ENCODE measurements at places on chromosomes 1 and 21.
A peak's percentile ranks its signal among the peaks of the same experiment; 100 is the strongest.

DNA sequence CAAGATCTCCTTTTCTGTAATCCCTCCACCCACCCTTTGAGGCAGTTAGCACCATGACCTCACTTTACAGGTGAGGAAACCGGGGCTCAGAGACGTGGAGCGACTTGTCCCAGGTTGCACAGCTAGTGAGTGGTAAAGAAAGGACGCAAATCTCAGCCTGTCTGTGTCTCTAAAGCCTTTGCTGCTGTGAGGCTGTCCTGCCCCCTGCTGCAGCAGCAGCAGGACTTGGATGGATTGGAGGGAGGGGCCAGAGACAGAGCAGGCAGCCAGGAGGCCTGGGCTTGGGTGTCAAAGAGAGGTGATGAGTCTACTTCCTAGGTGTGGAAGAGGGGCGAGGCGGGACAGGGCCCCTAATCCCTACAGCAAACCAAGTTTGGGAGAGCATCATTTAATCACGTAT lies 69.6 kb downstream of the PTPRU start:
- peak; percentile 15 for DNase-seq

- no peak for DNase-seq
Observed at GRCh38 chr1:90494748-90495282, 222.3 kb downstream of the BARHL2 start.

DNA sequence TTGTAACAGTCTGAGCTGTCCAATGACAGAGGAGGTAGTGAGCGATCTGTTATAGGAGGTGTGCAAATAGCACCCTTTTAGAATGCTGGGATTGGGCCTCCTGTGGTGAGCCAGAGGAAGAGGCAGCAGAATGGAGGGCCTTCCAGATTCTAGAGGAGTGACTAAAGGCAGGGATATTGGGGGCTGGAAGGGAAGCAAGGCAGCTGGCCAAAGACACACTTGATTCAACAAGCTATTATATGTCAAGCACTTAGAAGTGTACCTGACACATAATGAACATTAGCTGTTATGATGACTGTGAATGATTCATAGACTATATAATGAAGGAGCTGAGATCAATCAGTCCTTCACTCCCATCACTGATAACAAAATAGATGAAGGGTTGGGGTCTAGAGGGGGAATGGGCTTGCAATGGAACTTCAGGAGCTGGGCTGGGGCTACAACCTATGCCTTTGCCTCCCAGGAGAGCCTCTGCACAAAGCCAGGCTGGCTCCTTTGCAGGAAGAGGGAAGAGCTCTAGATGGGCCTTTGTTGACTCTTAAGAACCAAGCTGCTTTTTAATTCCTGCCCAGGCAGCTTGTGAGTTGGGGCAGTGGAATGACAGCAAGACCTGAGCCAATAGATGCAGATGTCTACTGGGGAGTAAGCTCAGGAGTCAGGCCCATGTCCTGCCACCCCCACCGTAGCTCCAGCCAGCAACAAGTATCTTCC lies 2.3 kb upstream of the MKNK1 start:
- no peak for DNase-seq

GRCh38 chr21:36097427-36098181 lies 27.8 kb downstream of the CBR1 start:
- peak; percentile 13 for DNase-seq

DNA sequence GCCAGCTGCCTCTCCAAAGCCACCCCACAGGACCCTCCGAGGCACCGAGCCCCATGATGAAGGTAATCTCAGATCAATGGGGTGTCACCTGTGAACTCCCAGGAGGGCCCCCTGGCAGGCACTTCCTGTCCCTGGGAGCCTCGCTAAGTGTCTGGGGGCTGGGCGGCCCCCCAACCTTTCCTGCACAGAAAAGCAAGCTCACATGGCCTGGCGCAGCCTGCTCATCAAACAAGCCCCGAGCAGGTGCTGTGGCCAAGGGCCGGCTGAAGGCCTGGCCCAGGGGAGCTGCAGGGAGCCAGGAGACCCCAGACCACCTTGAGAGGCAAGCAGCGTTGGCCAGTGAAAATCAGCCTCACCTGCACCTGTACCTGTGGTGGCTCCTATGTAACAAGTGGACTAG lies 2.9 kb downstream of the RIPK4 start:
- no peak for DNase-seq

DNA sequence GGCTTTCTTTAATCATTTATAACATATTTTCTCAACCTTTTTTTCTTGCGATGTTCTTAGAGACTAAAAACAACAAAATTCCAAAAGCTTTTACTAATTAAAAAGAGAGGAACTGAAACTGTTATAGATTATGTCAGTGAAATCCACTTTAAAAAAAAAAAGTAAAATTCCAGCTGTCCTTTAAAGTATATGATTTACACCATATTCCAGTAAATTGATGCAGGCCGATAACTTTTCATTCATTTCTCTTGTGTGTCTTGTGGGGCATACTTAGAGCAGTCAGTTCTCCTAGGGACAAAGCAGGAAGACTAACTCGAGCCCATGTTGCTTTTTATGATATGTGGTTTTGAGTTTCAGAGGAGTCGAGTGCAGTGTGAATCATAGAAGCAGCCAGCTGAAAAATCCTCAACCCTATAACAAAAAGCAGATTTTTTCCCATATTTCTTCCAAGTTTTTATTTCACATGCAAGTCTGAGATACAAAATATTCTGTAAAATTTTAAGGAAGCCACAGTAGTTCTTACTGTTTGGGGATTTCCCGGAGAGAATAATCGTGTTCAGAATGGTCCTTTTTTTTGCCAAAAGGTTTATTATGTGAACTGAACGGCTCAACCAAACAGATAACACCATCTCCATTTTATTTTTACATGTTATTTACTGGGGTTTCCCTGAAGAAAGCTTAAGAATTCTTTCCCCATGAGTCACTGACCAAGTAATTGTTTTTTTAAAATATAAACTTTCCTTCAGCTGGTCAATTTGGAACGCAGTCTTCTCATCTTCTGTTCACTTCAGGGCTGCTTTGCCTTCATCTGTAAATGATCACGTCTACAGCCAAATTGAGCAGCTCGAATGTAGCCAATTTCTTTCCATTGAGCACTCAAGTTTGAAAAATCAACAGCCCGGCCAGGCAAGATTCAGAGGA lies 77.0 kb upstream of the C1orf105 start:
- peak; percentile 87 for DNase-seq

DNA sequence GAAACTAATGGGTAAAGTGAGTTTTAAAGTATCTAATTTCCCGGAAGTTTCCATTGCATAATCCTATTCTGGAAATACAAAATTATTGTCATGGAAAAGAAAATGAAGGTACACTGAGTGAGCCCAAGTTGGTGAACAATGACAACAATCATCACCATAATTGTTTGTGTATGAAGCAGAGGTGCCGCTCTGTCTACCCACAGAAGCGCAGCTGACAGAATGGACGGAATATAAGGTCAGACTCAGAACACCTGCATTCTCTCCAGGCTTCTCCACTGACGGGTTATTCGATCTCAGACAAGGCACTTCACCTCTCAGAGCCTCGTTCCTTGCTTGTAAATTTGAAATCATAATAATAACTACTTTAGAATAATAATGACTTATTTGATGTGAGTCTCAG lies 99.1 kb upstream of the NGF start:
- DNase-seq = no peak

GRCh38 chr1:171107262-171107940 lies 16.7 kb downstream of the FMO3 start:
- DNase-seq = no peak

GRCh38 chr1:179351281-179351680 lies 14.5 kb upstream of the AXDND1 start:
- no peak for DNase-seq

Data from fibroblast of villous mesenchyme (primary cell).